Omental fat pad (tissue), 4 donors: ENCODE measurements at places on chromosomes 3 and 15. TPM values are rescaled to one million over a fixed set of nuclear protein-coding genes. Genes with fewer than 3 reads are reported as not detected.

The TGM5 gene
- total RNA-seq = 0.94 TPM

The ADIPOQ gene
- 321 TPM for total RNA-seq

The RYR3 gene
- total RNA-seq = 1.9 TPM

The COLQ gene
- total RNA-seq = 1.3 TPM

The RPN1 gene
- total RNA-seq = 244 TPM

The CEP19 gene
- 0.94 TPM for total RNA-seq

The OR5K2 gene
- total RNA-seq = not detected

The PIK3CB gene
- 20.6 TPM for total RNA-seq

The CD200R1 gene
- total RNA-seq = 3.8 TPM

The HTR3E gene
- total RNA-seq = not detected

The DTWD1 gene
- 10.6 TPM for total RNA-seq

The UBAP1L gene
- 2.9 TPM for total RNA-seq

The RTP4 gene
- 1.4 TPM for total RNA-seq

The GOLGA6L7 gene
- total RNA-seq = not detected

The PLA2G4E gene
- not detected for total RNA-seq

The HCLS1 gene
- total RNA-seq = 129 TPM

The LSG1 gene
- 34.8 TPM for total RNA-seq

The KNL1 gene
- total RNA-seq = 0.95 TPM

The CFAP20DC gene
- not detected for total RNA-seq

The HMCES gene
- total RNA-seq = 30.3 TPM
